ENCODE measurements at places on chromosomes 12 and 14.

DNA sequence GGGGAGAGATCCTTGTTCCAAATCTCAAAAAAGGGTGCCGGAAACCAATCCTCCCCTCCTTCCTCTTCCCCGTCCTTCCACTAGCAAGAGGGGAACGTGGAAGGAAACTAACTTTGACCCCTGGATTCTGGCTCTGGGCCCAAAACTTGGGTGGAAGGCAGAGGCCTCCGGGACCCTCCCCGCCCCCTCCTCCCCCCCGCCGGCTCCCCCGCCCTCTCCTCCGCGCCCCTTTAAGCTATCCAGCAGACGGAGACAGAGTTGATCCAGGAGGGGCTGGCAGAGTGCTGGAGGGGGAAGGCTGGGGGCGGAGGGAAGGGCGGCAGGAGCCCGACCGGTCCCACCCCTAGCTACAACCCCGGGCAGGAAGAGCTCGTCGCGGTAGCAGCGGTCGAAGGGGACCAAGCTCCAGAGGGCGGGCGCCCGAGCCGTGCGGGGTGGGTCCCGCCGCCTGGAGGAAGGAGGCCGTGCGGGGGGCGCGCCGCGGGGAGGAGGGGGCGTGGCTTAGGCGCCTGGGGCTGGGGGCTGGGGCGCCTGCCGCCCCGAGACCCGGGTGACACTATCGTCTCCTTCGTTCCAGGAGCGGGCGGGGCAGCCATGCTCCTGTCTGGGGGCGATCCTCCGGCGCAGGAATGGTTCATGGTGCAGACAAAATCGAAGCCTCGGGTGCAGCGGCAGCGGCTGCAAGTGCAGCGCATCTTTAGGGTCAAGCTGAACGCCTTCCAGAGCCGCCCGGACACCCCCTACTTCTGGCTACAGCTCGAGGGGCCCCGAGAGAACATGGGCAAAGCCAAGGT lies at the start of gene NYNRIN:
TSS of gene NYNRIN (plus strand) at position 351 of the 794 bp plus-strand sequence. CDS start at position 595, 244 bp downstream.
- no peak for DNase-seq

DNA sequence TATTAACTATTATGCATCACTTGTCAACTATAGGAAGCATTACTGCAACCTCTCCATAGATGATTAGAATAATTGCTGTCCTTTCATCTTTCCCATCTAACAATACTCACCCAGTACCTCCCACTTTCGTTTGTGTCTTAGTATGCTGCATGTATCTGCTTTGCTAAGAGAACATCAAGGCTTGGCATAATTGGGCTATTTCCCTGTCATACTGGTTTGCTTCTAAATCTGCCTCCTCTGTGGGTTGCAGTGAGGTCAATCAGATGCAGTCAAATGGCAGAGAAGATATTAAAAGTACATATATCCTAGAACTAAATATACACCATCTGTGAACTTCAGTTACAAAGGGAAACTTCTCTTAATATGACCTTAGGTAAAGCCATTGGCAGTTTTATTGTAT lies 710.8 kb downstream of the DIO2 start:
- no peak for DNase-seq

DNA sequence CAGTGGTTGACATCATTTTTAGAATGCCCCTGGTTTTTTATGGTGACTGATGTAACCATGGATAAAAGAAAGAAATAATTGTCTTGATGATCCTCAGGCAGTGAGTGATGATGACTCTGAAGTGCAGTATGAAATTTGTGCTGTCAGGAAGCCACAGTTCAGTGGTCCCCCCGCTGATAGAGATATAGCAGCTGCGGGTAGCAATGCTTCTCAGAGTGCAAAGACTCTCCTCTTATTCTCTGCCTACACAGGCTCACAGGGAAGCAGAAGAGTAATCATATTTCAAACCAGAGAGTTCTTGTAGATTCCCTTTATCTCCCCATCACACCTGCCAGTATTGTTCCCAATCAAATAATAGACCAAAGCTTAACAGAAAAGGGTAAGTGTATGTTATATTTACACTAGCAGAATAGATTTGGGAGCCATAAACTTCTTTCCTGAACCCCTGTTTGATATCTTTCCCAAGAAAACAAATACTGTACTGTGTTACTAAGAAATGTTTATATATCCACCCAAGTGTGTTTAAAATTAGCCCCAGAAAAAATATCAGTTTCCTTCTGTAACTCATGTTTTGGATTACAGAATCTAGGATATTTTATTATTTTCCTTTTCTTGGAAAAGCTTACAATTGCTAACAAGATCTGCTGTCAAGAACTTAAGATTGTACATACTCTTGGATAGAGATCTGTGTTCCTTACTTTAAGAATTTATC lies 1817.4 kb upstream of the FLRT2 start:
- DNase-seq, result no peak

GRCh38 chr12:39831587-39832315 lies 212.1 kb upstream of the ABCD2 start:
- peak; percentile 33 for DNase-seq

GRCh38 chr12:88310666-88311065 lies 168.6 kb downstream of the TMTC3 start:
- no peak for DNase-seq

DNA sequence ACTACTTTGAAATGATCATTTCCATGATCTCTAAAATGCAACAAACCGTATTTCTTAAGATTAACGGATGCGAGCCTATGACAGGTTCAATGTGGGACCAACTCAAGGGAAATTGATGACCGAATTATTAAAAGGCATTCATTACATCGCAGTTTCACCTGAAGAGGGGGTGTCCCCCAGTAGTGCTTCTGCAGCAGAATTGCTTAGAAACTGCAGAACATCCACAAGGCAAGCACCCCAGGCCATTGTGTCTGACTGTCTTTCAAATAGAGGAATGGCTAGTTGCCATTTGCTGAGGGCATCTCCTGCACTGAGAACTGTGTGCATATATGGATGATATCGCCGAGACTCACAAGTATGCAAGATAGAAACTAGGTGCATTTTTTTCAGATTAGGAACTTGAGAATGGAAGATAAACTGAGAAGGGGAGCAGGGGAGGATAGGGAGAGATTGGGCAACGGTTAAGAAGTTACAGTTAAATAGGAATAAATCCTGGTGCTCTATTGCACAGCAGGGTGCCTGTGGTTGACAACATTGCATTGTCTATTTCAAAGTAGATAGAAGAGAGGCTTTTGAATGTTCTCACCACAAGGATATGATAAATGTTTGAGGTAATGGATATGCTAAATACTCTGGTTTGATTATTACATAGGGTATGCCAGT lies 234.3 kb upstream of the PLEKHG7 start:
- peak; percentile 46 for DNase-seq

DNA sequence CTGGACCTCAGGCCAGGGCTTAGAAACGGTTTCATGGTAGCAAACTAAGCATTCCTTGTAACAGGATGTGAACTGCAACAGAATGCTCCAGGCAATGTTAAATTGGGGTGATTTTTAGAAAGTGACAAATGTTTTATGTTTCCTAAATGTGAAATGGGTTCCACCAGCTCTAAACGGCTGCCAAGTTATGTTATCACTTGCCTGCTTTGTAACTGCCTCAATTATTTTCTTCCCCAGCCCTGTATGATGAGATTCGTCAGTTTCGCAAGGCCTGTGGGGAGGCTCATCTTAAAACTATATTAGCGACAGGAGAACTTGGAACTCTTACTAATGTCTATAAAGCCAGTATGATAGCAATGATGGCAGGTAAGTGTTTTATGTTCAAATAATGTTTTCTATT lies 70.9 kb downstream of the DERA start:
- DNase-seq, result no peak

- no peak for DNase-seq
Observed at GRCh38 chr12:66594688-66595087, 84.2 kb downstream of the GRIP1 start.

GRCh38 chr14:30958555-30959407 lies 66.7 kb upstream of the AP4S1 start:
- no peak for DNase-seq

- DNase-seq, result no peak
Observed at GRCh38 chr12:1533205-1533601, 61.2 kb downstream of the FBXL14 start.

DNA sequence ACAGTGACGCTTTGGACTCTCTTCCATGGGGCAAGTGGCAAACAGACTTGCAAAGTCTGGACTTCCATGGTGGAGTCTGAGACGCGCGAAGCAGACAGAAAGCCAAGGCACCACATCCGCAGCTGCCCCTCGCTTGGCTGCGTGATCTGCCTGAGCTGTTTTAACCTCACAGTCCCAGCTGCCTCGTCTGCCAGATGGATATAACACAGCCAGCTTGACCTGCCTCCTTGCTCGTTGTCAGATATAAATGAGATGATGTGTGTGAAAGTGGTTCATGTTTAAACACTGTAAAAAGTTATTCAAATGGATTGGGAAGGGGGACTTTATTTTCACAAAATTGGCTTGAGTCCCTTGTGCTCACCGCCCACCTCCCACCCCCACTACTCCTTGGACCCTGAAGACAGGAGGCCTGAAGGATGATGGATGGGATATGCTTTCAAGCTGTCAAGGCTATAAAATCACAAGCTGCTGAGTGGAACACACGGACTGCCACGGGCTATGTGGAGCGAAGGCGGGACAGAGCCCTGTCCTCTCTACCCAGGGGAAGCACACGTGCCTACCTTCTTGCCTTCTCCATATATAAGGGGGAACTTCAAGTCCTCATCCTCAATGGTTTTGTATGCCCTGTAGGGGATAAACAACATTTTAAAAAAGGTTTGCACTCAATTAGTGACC lies 226.9 kb downstream of the MON2 start:
- DNase-seq, result no peak

GRCh38 chr12:78183824-78184223 lies 353.1 kb downstream of the NAV3 start:
- DNase-seq, result no peak

DNA sequence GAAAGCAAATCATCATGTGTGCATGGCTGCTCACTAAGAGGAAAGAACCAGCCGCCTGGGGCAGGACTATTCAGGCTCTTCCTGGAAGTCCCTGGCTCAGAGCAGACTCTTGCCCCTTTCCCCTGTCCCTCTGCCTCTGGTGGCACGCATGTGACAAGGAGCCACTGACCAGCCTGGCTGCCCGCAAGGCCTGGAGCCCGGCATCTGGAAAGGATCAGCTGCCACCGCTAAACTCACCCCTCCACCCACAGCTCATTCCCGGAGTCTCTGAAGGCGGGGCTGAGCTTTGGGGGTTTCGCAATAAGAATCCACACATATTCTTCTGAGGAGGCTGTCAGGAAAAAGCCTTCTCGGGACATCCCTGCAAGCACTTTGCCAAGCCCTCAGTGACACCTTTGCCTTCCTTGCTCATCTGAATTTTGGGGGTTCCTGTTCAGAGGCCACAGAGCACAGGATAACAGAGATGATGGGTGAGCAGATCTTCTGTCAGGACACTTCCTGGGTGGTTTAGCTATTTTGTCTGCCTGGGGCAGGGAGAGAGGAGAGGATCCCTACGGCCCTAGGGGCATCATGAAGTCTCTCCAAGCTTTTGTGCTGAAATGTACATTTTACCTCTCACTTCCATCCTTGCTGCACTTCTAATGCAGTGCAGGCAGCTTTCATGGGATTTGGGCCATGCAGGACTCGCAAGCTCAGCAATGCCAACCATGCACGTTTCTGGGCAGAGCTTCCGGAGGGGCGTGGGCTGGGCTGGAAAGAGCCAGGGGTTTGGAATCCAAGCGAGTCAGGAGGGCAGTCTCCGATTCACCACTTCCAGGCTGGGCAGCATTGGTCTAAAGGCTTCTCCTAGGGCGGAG lies 124.8 kb upstream of the MAP1LC3B2 start:
- DNase-seq, result peak; percentile 80

- no peak for DNase-seq
Observed at GRCh38 chr12:28993720-28994119, 155.4 kb upstream of the FAR2 start.

- no peak for DNase-seq
Observed at GRCh38 chr12:52337054-52337453, 15.9 kb upstream of the KRT83 start.

GRCh38 chr12:29578070-29578469 lies 80.6 kb upstream of the OVCH1 start:
- DNase-seq, result no peak

GRCh38 chr14:32542507-32542906 lies 213.4 kb downstream of the AKAP6 start:
- no peak for DNase-seq

- DNase-seq, result no peak
Observed at GRCh38 chr12:69028941-69029729, 96.2 kb upstream of the CPM start.

- no peak for DNase-seq
Observed at GRCh38 chr12:107223821-107224220, 130.5 kb upstream of the CRY1 start.

Data from brain microvascular endothelial cell (primary cell).